ENCODE measurements at places on chromosomes 3 and 15.
A peak's percentile ranks its signal among the peaks of the same experiment; 100 is the strongest.

GRCh38 chr3:151960961-151961580, 87.6 kb downstream of the SUCNR1 start:
- no peak for DNase-seq

DNA sequence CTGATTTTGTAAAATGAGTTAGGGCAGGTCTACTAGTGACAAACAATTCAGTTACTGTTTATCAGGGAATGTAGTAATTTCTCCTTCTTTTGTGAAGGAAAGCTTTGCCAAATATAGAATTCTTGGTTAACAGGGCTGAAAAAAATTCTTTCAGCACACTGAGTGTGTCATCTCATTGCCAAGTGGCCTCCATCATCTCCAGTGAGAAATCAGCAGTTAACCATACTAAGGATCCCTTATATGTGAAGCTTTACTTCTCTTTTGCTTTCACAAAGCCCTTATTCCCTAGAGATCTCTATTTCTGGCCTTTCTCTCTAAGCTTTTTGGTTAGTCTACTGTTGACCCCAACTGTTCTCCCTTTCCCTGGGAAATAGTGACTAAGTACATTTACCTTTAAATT, 269.1 kb downstream of the SCAPER start:
- DNase-seq, result no peak

- no peak for DNase-seq
These were observed 65.1 kb downstream of the MRPL46 start for GRCh38 chr15:88401996-88402656.

DNA sequence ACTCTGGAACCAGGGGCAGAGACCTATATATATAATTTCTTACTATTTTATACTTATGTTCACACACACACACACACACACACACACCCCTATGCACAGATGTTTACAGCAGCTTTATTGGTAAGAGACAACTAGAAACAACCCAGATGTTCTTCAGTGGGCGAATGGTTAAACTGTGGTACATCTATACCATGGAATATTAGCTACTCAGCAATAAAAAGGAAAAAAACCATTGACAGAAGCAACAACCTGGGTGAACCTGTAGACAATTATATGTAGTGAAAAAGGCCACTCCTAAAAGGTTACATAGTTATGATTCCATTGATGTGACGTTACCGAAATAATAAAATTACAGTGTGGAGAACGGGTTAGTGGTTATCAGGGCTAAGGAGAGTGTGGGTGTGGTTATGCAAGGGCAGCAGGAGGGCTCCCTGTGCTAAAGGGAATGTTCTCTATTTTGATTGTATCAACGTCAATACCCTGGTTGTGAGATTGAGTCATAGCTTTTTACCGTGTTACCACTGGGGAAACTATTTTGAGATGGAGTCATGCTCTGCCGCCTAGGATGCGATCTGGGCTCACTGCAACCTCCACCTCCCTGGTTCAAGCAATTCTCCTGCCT, 85.5 kb downstream of the FLNB start:
- DNase-seq, result peak; percentile 46

DNA sequence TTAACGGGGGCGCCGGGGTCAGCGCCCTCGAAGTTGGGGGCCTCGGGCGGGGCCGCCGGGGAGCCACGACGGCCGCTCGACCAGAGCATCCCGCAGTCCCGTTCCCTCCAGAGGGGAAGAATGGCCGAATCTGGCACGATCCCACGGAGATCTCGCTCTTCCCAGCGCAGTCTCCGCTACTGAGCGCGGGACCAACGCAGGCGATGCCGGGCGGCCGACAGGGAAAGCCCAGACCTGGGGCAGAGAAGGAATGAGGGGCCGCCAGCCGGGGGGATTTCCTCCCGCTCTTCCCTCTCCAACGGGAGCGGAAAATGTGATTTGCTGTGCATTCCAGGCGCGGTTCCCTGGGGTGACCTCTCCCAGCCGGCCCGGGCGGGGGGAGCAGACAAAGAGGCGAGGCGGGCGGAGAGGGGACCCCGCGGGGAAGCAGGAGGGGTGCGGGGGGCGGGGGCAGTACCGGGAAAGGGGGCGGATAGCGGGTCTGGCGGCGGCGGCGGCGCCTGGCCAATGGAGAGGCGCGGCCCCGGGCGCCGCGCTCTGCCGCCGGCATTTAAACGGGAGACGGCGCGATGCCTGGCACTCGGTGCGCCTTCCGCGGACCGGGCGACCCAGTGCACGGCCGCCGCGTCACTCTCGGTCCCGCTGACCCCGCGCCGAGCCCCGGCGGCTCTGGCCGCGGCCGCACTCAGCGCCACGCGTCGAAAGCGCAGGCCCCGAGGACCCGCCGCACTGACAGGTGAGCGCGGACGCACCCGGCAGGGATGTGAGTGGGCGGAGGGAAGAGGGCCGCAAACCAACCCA, at the start of gene GREM1:
TSS of gene GREM1 (plus strand) at position 579 of the 801 bp plus-strand sequence. CDS start 12,687 bp downstream, outside the sequence.
- DNase-seq, result peak; percentile 41

DNA sequence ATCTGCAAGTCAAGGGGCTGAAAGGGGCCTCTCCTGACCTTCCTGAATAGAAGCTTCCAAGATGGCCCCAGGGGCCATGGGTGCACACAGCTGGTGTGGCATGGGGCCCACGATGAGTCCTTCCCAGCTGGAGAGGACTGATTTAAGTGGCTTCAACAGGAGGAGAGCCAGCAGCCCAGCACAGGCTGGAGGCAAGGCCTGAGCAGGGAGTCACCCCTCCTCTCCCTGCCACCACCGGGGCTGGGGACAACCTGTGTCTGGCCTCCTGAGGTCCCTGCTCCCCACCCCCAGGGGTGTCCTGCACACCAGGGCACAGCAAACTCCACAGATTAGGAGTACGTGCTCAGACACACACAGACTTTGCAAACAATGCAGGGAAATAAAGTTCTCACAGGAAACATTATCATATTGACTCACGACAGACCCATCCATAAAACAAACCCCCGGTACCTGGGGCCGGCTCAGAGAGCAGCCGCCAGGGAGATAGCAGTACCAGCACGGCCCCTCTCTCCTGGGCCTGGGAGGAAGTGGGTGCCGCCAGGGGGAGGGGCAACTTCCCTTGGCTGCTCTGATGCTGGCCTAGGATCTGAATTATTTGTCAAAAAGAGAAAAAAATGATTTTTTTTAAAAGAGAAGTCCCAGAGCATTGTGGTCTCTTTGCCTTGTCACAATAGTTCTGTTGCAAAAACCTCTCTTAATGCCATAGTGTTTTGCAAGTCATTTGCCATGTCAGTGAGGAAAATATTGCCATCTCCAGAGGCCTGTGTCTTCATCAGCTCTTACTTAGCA, 21.9 kb upstream of the TSEN2 start:
- DNase-seq, result peak; percentile 42

DNA sequence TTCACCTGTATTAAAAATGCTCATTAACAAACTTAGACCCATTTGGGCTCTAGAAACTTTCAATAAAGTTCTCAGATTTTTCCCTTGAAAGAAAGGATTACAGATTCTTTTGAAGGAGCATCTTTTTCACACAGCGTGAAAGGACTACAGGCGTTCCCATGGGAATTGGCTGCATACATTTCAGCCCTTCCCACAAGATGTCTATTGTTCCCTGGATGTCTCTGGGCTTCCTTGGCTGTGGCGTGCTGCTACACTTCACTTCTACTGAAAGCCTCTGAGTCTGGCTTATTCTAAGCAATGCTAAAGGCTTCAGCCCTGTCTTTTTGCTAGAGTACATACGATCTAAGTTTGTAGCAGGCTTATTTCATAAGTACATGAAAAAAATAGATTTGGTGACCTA, 1.4 kb downstream of the VEPH1 start:
- DNase-seq, result no peak

- no peak for DNase-seq
These were observed 439.4 kb downstream of the RAP2B start for GRCh38 chr3:153601374-153601853.

- no peak for DNase-seq
These were observed 269.7 kb downstream of the XXYLT1 start for GRCh38 chr3:195001261-195001660.

- peak; percentile 14 for DNase-seq
These were observed 135.4 kb downstream of the RAB11A start for GRCh38 chr15:66004618-66005262.

DNA sequence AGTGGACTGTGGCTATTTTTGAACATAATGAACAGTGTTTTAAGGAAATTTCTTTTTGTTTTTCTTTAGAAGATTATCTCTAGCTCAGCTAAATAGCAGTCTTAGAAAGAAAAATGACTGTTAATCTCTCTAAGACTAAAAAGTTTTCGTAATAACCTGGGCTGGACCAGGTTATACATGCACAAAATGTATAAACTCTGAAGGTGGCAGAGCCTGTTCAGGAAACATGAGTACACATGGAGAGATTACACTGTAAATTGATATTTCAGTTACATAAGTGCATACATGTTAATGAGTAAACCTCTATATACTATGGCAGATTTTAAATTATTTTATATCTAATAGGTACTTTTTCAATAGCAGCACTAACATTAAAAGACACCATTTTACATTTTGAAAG, 258.2 kb upstream of the CFAP20DC start:
- no peak for DNase-seq

- DNase-seq, result no peak
These were observed 74.7 kb downstream of the DPPA2 start for GRCh38 chr3:109241459-109242186.

DNA sequence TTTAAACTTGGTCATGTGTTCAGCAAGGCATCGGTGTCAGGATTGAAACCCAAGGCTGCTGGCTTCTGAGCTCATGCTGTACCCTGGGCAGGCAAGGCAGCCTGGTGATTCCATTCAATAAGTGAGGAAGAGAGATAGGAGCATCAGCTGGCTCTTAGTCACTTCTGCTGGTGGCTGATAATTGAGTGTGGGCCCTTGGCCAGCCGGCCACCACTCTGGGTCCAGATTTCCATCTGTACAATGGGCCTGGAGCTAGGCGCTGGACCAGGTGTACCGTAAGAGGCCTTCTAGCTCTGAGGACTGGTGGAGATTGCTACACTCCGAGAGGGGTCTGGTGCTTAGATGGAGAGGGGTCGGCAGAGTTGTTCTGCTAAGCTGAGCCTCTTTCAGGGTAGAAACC, 4.3 kb downstream of the CD276 start:
- DNase-seq, result peak; percentile 71

- no peak for DNase-seq
These were observed 1.6 kb upstream of the SHOX2 start for GRCh38 chr3:158107605-158108444.

DNA sequence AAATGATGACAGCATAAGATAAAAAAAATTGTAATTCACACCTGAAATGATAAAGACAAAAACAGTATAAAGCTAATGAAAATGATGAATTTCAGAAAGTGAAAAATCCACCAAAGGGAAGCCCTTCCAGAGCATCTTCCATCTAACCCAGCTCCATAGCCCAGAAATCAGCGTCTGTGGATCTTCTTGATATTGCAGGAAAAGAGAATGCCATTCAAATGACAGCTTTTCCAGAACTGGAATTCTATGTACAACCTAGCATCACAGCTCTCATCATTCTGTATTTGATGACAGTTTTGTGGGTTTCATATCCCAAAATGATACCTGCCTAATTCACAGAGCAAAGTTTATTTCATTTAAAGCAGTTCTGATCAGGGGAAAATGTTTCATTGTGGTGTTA, 267.3 kb downstream of the FHIT start:
- DNase-seq, result no peak

- DNase-seq, result no peak
These were observed 571 bp downstream of the FES start for GRCh38 chr15:90884719-90885431.

GRCh38 chr15:99970891-99971430, 237.7 kb upstream of the LYSMD4 start:
- no peak for DNase-seq

GRCh38 chr3:25582242-25582641, 82.5 kb downstream of the TOP2B start:
- peak; percentile 51 for DNase-seq

GRCh38 chr3:160449636-160450598, at the start of gene TRIM59:
Gene TRIM59 (minus strand): TSS chr3:160449786. CDS start chr3:160439183, 10,603 bp downstream.
- peak; percentile 91 for DNase-seq

GRCh38 chr15:89043031-89044002, 44.9 kb upstream of the ABHD2 start:
- no peak for DNase-seq

DNA sequence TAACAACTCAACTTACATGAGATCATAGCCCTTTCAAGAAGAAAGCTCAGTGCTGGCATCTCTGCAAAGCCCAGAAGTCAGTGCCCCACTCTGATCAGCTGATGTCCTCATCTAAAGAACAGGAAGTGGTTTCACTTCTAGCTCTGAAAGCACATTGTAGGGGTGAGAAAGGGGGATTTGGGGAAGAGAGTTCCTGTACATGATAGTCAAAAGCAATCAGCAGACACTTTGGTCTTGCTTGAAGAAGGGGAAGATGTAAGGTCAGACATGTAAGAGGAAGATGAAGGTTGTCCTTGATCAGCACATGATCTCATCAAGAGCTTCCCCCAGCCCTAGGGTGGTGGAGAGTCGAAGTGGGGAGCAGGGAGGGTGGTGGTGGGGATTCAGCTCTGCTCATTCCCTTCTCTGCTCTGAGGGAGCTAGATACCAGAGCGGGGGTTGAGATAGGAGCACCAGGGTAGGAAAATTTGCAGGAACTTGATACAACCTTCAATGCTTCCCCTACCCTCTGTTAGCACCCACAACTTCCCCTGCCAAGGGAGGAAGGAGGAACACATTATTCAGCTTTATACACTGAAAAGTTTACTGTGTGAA, 76.4 kb upstream of the ETV5 start:
- DNase-seq, result peak; percentile 96

GRCh38 chr3:47491777-47492176, 16.0 kb upstream of the SCAP start:
- no peak for DNase-seq

- DNase-seq, result no peak
These were observed 175.1 kb downstream of the NFKBIZ start for GRCh38 chr3:102024270-102024904.

GRCh38 chr3:151014501-151015018, 42.0 kb upstream of the CLRN1 start:
- DNase-seq, result no peak

GRCh38 chr15:78204351-78205309, 29.7 kb downstream of the ACSBG1 start:
- DNase-seq, result no peak

DNA sequence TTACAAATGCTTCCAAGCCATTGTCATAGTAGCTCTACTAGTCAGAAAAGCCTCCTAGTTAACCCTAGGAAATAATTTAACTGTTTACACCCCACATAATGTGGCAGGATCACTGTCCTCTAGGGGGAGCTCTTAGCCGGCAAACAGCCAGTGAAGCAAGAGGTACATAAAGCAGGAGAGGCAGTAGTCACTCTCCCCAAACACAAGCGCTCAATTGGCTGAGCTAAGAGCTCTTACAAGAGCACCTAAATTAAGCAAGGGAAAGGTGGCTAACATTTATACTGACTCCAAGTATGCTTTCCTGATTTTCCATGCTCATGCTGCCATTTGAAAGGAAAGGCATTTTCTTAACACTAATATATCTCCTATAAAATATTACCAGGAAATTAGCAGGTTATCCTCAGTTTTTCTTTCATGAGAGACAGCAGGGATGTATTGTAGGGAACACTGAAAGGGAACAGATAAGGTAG, 37.6 kb downstream of the NCEH1 start:
- peak; percentile 85 for DNase-seq

GRCh38 chr3:56917361-56918110, 115.8 kb upstream of the ARHGEF3 start:
- no peak for DNase-seq

- no peak for DNase-seq
These were observed 638.6 kb upstream of the TBL1XR1 start for GRCh38 chr3:177835917-177836316.

All from suppressor macrophage treated with lipopolysaccharide for 4 hours (primary cell).